ENCODE measurements at places on chromosomes 3 and 15. TPM values are rescaled to one million over a fixed set of nuclear protein-coding genes. Genes with fewer than 3 reads are reported as not detected.
A peak's percentile ranks its signal among the peaks of the same experiment; 100 is the strongest.

Gene TERB2
- total RNA-seq, result not detected

Gene DNAJA4
- 62.1 TPM for total RNA-seq

GRCh38 chr15:22979238-22980188 lies 655 bp downstream of the CYFIP1 start:
- no peaks in the 10 kb centered on the region for H3K36me3 ChIP-seq
- DNase-seq, result no peak
- peaks cover 11% of the 10 kb centered on the region for H3K4me1 ChIP-seq
- H3K27ac ChIP-seq, result peak overlapping the region; percentile 42
- H3K4me3 ChIP-seq, result peak overlapping the region; percentile 71
- no peaks in the 10 kb centered on the region for H3K27me3 ChIP-seq

Gene EXD1
- total RNA-seq, result not detected

- DNase-seq, result no peak
- no peaks in the 10 kb centered on the region for H3K4me1 ChIP-seq
- no peak overlapping the region for H3K4me3 ChIP-seq
- no peak overlapping the region for H3K27ac ChIP-seq
- no peaks in the 10 kb centered on the region for H3K36me3 ChIP-seq
Observed at GRCh38 chr3:145739926-145740325, 421.1 kb downstream of the PLOD2 start.

Gene ITGA11
- 18.7 TPM for total RNA-seq

Gene PAQR5
- 5.3 TPM for total RNA-seq

- DNase-seq, result no peak
- no peaks in the 10 kb centered on the region for H3K4me1 ChIP-seq
- no peak overlapping the region for H3K27ac ChIP-seq
- no peaks in the 10 kb centered on the region for H3K27me3 ChIP-seq
Observed at GRCh38 chr3:191314109-191314728, 15.0 kb upstream of the CCDC50 start.

DNA sequence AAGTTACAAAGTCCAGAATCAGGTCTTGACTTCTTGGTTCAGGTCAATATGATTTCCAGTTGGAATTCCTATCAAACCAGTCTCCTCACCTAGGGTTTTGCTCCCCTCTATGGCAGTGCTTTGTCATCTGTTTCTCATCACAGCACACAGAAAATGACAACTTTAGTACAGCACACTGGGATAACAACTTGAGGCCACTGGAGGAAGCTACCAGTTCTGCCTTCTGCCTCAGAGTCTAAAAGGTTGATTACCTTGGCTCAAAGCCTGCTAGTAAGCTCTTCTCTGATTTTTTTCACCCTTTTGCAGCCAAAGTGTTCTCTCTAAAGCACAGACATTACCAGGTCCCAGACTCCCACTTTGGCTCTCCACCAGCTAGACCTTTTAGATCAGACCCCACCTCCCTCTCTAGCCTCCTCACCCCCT lies 24.8 kb upstream of the TRIM59 start:
- DNase-seq, result no peak
- no peaks in the 10 kb centered on the region for H3K36me3 ChIP-seq
- H3K4me1 ChIP-seq, result no peaks in the 10 kb centered on the region
- H3K27me3 ChIP-seq, result no peaks in the 10 kb centered on the region
- no peak overlapping the region for H3K27ac ChIP-seq

DNA sequence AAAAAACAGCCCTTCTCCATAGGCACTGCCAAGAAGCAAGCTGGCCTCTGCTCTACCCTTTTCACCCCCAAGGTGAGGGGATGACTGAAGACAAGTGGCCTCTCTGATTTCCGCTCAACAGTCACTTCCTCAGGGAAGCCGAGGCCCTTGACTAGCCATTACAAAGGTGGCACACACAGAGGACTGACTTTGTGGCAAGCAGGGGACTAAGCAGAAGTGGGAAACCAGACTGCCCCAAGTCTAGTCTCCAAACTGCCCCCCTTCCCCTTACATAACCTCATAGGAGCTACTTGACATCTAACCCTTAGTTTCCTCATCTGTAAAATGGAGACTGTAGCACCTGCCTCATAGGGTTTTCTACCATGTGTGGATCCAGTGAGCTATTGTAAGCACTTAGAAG lies 118.9 kb downstream of the FOXP1 start:
- no peaks in the 10 kb centered on the region for H3K4me1 ChIP-seq
- H3K36me3 ChIP-seq, result no peaks in the 10 kb centered on the region
- H3K4me3 ChIP-seq, result no peak overlapping the region
- H3K27ac ChIP-seq, result no peak overlapping the region
- DNase-seq, result no peak

Gene PIK3R4
- 30.8 TPM for total RNA-seq

Gene NR2F2
- total RNA-seq, result 44.2 TPM

GRCh38 chr3:38446085-38446686 lies 7.5 kb upstream of the ACVR2B start:
- no peak overlapping the region for H3K27ac ChIP-seq
- no peaks in the 10 kb centered on the region for H3K4me1 ChIP-seq
- DNase-seq, result no peak
- no peak overlapping the region for H3K4me3 ChIP-seq
- no peaks in the 10 kb centered on the region for H3K36me3 ChIP-seq

DNA sequence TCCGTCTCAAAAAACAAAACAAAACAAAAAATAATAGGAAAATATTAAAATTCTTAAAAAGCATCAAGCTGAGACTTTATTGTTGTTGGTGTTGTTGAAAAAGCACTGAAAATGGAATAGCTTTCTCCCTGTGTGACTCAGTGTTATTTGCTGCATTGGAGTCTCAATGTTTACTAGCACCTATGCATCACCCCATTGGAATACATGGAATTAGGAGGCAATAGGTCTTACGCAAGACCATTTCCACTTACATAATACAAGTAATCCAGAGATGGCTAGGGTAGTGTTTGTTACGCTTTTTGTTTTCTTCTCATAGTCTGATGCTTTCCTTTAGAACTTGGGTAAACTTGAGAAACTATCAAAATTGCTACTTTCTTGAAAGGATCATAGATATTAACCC lies 15.2 kb downstream of the GXYLT2 start:
- H3K4me3 ChIP-seq, result no peak overlapping the region
- no peaks in the 10 kb centered on the region for H3K27me3 ChIP-seq
- DNase-seq, result no peak
- H3K36me3 ChIP-seq, result no peaks in the 10 kb centered on the region

- H3K36me3 ChIP-seq, result peaks cover 7% of the 10 kb centered on the region
- H3K4me1 ChIP-seq, result peaks cover 38% of the 10 kb centered on the region
- no peak overlapping the region for H3K4me3 ChIP-seq
- DNase-seq, result no peak
- H3K27me3 ChIP-seq, result peaks cover 3% of the 10 kb centered on the region
- H3K27ac ChIP-seq, result no peak overlapping the region
Observed at GRCh38 chr15:101372960-101373525, 78.0 kb upstream of the SNRPA1 start.

Gene SCN11A
- 1.0 TPM for total RNA-seq

DNA sequence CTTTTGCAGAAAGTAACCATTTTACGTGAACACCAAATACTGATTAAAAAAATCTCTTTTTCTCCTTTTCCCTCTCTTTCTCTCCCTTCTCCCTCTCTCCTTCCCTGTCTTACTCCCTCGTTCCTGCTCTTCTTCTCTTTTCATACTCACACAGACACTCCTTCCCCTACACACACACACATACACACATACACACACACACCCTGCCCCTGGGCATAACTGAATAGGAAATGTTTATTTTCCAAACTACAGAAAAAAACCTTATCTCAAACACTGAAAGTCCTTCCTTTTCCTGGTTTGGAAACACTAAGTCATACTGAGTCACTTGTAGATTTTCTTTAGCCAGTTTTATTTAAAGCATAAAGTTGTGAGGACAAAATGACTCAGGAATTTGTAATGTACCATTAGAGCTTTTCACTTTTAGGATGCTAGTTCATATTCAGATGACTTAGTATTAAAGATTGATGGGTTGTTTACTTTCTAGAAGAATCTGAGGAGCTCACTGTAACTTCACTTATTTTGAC lies 62.4 kb downstream of the MBNL1 start:
- H3K4me3 ChIP-seq, result no peak overlapping the region
- no peak for DNase-seq
- H3K4me1 ChIP-seq, result no peaks in the 10 kb centered on the region
- H3K36me3 ChIP-seq, result no peaks in the 10 kb centered on the region
- no peaks in the 10 kb centered on the region for H3K27me3 ChIP-seq

DNA sequence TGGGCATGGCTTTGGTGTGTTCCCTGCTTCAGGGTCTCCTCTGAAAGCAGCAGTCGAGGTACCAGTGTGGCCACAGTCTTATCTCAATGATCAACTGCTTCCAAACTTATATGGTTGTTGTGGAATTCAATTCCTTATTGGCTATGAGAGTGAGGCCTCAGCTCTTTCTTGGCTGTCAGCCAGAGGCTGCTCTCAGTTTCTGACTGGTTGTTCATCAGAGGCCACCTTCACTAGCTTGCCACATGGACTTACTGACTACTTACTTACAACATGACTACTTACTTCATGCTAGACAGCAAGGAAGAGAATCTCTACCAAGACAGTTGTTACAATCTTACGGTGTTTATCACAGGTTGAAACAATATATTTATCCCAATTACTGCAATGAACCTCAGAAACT lies 789.2 kb downstream of the DIPK2A start:
- DNase-seq, result no peak
- no peak overlapping the region for H3K27ac ChIP-seq
- H3K4me3 ChIP-seq, result no peak overlapping the region
- no peaks in the 10 kb centered on the region for H3K4me1 ChIP-seq
- no peaks in the 10 kb centered on the region for H3K27me3 ChIP-seq

DNA sequence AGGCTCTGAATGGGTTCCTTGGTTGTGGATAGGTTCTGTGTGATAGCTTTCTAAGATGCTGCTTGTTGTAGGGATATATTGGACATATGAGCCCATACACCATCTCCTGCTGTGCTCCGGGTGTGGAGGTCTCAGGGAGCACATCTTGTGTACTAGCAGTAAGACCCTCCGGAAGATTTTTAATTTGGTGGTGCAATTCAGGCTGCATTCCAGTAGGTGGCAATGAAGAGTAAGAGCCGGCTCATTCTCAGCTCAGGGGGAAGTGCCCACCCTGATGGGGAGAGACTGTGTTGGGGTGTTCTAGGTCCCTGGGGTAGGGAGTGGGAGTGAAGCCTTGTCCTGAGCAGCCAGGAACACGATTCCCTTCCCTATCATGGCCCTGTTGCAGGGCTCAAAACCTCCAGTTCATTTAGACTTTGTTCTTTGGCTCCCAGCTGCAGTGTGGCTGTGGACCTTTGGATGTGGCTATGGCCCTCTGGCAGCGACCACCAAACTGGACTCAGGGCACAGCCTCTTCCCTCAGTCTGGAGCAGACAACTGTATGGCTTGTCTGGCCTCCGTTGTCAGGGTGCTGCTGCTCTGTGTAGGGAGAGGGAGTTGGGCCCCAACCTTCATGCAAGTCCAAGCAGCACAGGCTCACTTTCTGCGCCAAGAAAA lies 104.7 kb downstream of the UNC13C start:
- H3K36me3 ChIP-seq, result no peaks in the 10 kb centered on the region
- no peaks in the 10 kb centered on the region for H3K27me3 ChIP-seq
- no peak overlapping the region for H3K27ac ChIP-seq
- H3K4me3 ChIP-seq, result no peak overlapping the region
- no peak for DNase-seq

Gene ITPKA
- total RNA-seq, result 0.89 TPM

Gene ST3GAL6
- total RNA-seq, result 24.2 TPM

DNA sequence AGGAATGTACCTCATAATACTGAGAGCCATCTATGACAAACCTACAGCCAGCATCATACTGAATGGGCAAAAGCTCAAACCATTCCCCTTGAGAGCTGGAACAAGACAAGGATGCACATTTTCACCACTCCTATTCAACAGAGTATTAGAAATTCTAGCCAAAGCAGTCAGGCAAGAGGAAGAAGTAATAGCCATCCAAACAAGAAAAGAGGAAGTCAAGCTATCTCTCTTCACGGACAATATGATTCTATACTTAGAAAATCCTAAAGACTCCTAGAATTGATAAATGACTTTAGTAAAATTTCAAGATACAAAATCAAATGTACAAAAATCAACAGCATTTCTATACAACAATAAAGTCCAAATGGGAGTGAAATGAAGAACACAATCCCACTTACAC lies 30.2 kb downstream of the OCA2 start:
- H3K27me3 ChIP-seq, result no peaks in the 10 kb centered on the region
- H3K4me1 ChIP-seq, result no peaks in the 10 kb centered on the region
- H3K36me3 ChIP-seq, result no peaks in the 10 kb centered on the region
- H3K27ac ChIP-seq, result no peak overlapping the region
- H3K4me3 ChIP-seq, result no peak overlapping the region
- no peak for DNase-seq

- no peaks in the 10 kb centered on the region for H3K27me3 ChIP-seq
- no peak for DNase-seq
- no peak overlapping the region for H3K27ac ChIP-seq
- H3K4me3 ChIP-seq, result no peak overlapping the region
Observed at GRCh38 chr15:50698101-50698500, 11.5 kb upstream of the TRPM7 start.

Gene RBP2
- total RNA-seq, result not detected

Gene TNK2
- 28.3 TPM for total RNA-seq

Gene ACAN
- total RNA-seq, result 16.3 TPM

DNA sequence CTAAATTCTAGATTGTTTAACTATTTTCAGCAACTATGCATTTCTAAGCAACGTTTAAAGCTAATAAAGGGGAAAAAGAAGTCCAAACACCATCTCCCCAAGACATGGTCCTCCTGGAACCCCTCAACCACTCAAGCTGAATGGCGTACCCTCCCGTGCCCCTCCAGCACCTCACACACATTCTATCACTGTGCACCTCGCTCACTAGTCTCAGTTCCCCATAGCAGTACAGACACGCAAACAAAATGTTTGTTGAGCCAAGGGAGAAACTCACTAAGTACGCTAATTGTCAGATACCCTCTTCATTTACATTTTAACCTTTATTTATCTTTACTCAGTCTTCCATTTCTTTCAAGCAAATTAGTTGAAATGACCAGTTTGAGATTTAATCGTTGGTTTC lies 48.8 kb downstream of the ACAP2 start:
- H3K27ac ChIP-seq, result no peak overlapping the region
- peaks cover 4% of the 10 kb centered on the region for H3K4me1 ChIP-seq
- H3K27me3 ChIP-seq, result no peaks in the 10 kb centered on the region
- no peak overlapping the region for H3K4me3 ChIP-seq

Gene SLC51A
- total RNA-seq, result 0.69 TPM

Gene TRPM1
- 0.10 TPM for total RNA-seq

Gene EFCC1
- total RNA-seq, result 0.89 TPM

DNA sequence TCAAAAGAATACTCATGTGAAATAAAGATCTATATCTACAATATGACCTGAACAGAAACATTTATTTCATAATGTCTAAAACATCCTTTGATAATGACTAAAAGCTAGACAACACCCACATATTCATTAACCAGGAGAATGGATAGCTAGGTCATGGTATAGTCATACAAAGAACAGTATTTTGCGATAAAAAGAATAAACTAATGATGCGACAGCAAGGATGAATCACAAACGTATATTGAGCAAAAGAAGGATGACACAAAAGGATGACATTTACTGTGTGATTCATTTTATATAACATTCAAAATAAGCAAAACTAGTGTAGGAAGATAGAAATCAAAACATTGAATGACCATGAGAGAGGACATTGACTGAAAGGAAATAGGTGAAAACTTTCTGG lies 1233.1 kb downstream of the OTOL1 start:
- no peak overlapping the region for H3K4me3 ChIP-seq
- no peaks in the 10 kb centered on the region for H3K27me3 ChIP-seq
- no peak overlapping the region for H3K27ac ChIP-seq
- no peak for DNase-seq
- H3K4me1 ChIP-seq, result no peaks in the 10 kb centered on the region
- no peaks in the 10 kb centered on the region for H3K36me3 ChIP-seq

Gene FGD5
- total RNA-seq, result 21.9 TPM

- no peaks in the 10 kb centered on the region for H3K36me3 ChIP-seq
- H3K4me3 ChIP-seq, result no peak overlapping the region
- no peak overlapping the region for H3K27ac ChIP-seq
- no peaks in the 10 kb centered on the region for H3K27me3 ChIP-seq
- DNase-seq, result no peak
Observed at GRCh38 chr3:160458151-160458550, 8.6 kb upstream of the TRIM59 start.

All from spinal cord (tissue), 10 donors.